Neural crest cell (in vitro differentiated cells): ENCODE measurements at places on chromosomes 7 and 10.

DNA sequence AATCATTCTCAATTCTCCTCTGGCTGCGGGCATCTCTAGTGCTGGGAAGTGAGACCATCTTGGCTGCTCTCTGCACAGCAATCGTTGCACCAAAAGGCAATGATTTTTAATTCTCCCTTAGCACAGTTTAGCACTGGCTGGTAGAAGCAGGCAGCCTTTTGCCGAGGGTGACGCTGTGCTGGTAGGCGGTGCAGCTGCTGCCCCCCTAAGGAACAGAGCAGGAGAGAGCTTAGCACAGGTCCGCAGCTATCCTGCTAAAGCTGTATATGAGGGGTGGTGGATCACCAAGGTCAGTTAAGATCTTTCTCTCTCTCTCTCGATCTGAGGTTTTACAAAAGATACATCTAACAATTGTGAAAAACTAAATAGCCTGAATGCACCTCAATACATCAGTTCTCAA, 390.1 kb downstream of the GATA3 start:
- peak; percentile 2 for DNase-seq

GRCh38 chr10:60960913-60961312, 16.9 kb upstream of the RHOBTB1 start:
- DNase-seq = no peak

DNA sequence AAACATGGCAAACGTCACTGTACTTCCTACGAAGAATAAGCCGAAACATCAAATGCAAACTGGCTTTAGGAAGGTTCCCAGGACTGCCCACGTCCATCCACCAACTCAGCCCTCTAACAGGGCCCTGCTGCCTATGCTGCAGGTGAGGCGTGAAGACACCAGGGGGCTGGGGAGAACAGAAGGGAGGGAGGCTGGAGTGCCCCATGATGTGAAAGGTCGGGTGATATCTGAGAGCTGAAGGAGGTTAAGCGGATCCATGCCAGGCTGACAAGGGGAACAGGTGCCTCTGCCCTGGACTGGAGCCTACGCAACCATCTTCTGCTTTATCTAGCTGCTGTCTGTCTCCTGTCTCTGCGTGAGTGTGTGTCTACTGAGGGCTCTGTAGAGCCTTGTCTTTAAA, 40.2 kb upstream of the ATP6V0A4 start:
- DNase-seq = no peak

DNA sequence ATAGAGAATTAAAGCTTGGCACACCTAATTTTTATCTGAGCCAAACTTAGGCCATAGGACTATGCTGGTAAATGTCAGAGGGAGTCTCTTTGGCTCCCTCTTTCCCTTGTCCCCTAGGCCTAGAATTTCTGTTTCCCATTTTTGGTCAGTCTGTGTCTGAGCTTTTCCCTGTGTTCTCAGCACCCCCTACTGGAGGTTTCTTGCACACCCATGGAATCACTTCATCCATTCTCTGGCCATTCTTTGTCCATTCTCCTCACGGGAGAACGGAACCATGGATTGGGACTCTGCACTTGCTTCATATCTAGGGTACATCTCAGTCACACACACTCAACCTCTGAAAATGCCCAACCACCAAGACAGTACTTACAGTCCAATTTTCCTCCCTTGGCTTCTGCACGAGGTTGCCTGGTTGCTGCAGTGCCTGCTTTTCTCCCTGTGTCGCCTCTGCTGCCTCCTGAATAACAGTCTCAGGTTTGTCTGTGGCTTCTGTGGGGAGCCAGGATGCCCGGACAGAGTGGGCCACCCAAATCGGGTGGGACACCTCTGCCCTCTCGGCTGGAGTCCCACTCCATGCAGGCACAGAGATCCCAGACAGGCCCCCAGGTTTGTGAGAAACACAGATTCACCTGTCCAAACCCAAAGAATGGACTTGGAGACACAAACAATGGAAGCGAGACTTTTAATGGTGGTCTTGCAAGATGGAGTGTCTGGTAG, 35.1 kb upstream of the DNAH11 start:
- DNase-seq = peak; percentile 11
